Activated B cell treated with CpG ODN at 0.5 μM for 24 hours (primary cell): ENCODE measurements at places on chromosomes 5 and 9. TPM values are rescaled to one million over a fixed set of nuclear protein-coding genes. Genes with fewer than 3 reads are reported as not detected.

- H3K4me1 ChIP-seq, result no peaks in the 10 kb centered on the region
- no peaks in the 10 kb centered on the region for H3K27me3 ChIP-seq
- H3K27ac ChIP-seq, result no peak overlapping the region
- no peaks in the 10 kb centered on the region for H3K36me3 ChIP-seq
- H3K4me3 ChIP-seq, result no peak overlapping the region
These were observed 319.0 kb downstream of the BRINP1 start for GRCh38 chr9:119050281-119050680.

GRCh38 chr5:170296935-170297588 lies 515 bp downstream of the LCP2 start:
- peaks cover 63% of the 10 kb centered on the region for H3K4me1 ChIP-seq
- H3K4me3 ChIP-seq, result peak overlapping the region; percentile 86
- DNase-seq, result no peak
- H3K27me3 ChIP-seq, result peaks cover 12% of the 10 kb centered on the region

- no peak for DNase-seq
- H3K36me3 ChIP-seq, result no peaks in the 10 kb centered on the region
- no peak overlapping the region for H3K27ac ChIP-seq
These were observed 290.5 kb upstream of the TAS2R1 start for GRCh38 chr5:9920697-9921096.

GRCh38 chr5:94595281-94595840 lies 23.0 kb downstream of the KIAA0825 start:
- DNase-seq, result no peak
- no peak overlapping the region for H3K27ac ChIP-seq
- no peaks in the 10 kb centered on the region for H3K4me1 ChIP-seq
- H3K4me3 ChIP-seq, result no peak overlapping the region

GRCh38 chr9:99173570-99174504 lies 47.9 kb downstream of the ALG2 start:
- H3K4me3 ChIP-seq, result no peak overlapping the region
- H3K4me1 ChIP-seq, result peaks cover 46% of the 10 kb centered on the region
- no peak for DNase-seq
- H3K27ac ChIP-seq, result no peak overlapping the region
- no peaks in the 10 kb centered on the region for H3K36me3 ChIP-seq

DNA sequence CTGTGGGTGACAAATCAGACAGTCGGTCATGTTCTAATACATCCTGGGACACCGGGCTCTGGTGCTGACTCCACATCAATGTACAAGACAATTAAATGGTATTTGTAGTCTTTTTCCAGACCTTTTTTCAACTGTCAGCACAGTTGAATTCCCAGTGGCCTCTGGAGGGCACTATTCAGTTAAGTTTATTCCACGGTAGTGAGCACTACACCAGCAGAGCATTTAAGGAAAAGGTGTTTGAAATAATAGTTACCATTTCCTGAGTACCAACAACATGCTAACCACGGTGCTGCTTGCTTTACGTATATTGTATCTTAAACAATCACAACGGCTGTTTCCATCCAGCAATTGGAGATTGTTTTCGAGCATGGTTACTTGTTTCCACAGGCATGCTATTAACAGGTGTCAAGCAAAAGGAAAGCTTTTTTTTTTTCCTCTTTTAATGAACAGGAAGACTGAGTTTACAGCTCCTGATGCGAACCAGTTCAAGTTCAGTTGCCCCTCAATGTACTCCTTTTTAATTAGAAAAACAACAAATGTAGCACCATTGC lies 186.7 kb downstream of the PDZD2 start:
- H3K27ac ChIP-seq, result no peak overlapping the region
- no peaks in the 10 kb centered on the region for H3K4me1 ChIP-seq
- no peak for DNase-seq
- peaks cover 16% of the 10 kb centered on the region for H3K27me3 ChIP-seq

DNA sequence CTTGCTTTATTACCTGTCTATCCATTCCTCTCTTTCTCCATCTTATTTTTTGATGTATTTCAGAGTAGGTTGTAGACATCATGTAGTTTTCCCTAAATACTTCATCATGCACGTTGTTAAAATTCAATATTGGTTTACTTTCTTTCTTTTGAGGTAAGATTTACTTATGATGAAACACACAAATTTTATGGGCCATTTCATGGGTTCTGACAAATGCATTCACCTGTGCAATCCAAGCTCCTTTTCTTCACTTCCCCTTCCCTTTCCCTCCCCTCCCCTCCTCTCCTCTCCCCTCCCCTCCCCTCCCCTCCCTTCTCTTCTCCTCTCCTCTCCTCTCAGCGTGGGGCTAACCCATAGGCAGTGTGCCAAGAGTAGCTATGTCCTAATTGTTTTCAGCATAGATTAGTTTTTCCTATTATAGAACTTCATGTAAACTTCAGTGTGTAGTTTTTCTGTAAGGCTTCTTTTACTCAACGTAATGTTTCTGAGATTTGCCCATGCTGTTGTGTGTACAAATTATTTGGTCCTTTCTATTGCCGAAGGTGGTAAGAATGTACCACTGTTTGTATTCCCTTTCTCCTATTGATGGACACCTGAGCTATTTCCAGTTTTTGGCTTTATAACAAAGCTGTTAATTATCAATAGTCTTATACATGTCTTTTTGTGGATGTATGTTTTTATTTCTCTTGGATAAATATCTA lies 92.9 kb upstream of the CLINT1 start:
- peaks cover 6% of the 10 kb centered on the region for H3K27me3 ChIP-seq

- no peaks in the 10 kb centered on the region for H3K4me1 ChIP-seq
- no peaks in the 10 kb centered on the region for H3K27me3 ChIP-seq
- no peak overlapping the region for H3K27ac ChIP-seq
These were observed 623.6 kb upstream of the CDH18 start for GRCh38 chr5:20611620-20612019.

DNA sequence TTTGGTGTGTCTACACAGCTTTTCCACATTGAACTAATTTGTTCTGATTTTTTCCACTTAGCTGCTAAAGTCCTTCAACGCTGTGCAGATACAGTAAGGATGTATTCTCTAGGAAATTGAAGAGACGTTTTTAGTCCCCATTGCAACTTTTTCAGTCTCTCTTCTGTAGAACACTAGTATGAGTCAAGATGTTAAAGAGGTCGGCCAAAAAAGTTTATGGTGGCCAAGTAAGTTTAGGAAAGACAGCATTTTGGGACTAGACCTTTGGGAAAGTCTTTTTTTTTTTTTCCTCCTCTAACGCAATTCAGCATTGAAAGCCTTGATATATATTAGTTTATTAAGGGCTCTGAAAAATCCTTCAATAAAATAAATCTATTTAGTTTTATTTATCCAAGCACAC lies 243.5 kb upstream of the FBXL7 start:
- DNase-seq, result no peak
- H3K27ac ChIP-seq, result no peak overlapping the region
- H3K36me3 ChIP-seq, result no peaks in the 10 kb centered on the region
- no peaks in the 10 kb centered on the region for H3K4me1 ChIP-seq
- no peaks in the 10 kb centered on the region for H3K27me3 ChIP-seq

Gene SPATA31A3
- total RNA-seq, result not detected in 2 replicates

Gene CDH10
- not detected in 2 replicates for total RNA-seq

Gene HAPLN1
- total RNA-seq, result not detected in 2 replicates

Gene GLDC
- total RNA-seq, result 2.3 and 2.6 TPM in 2 replicates

Gene RASGEF1C
- not detected in 2 replicates for total RNA-seq

Gene KIF3A
- total RNA-seq, result 9.2 and 9.8 TPM in 2 replicates

Gene EDIL3
- not detected in 2 replicates for total RNA-seq

Gene PCDHA7
- total RNA-seq, result not detected in 2 replicates

Gene AK1
- 6.9 and 8.1 TPM in 2 replicates for total RNA-seq

Gene SCGB3A2
- total RNA-seq, result not detected in 2 replicates

Gene KIF20A
- 0.40 and 0.44 TPM in 2 replicates for total RNA-seq

Gene PLAC8L1
- total RNA-seq, result 0.37 and 0.78 TPM in 2 replicates

Gene FAM53C
- 23.5 and 24.9 TPM in 2 replicates for total RNA-seq
